ENCODE measurements at places on chromosomes 12 and 14.

DNA sequence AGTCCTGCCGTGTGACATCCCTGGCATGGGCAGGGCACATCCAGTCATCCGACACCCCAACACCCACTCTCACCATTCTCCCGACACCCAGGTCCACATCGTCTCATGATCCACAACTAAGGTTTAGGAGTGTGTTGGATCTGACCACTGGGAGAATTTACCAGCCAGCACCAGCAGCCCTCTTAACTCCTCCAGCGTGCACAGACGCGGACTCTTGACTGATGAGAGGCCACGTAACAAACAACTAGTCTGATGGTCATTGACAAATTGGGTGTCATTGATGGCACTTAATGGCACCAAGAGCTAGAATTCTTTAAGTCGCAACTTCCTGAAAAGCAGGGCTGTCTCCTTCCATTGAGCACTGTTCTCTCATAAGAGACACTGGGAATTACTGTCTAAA is 203.0 kb upstream of the SFSWAP start:
- DNase-seq, result no peak

DNA sequence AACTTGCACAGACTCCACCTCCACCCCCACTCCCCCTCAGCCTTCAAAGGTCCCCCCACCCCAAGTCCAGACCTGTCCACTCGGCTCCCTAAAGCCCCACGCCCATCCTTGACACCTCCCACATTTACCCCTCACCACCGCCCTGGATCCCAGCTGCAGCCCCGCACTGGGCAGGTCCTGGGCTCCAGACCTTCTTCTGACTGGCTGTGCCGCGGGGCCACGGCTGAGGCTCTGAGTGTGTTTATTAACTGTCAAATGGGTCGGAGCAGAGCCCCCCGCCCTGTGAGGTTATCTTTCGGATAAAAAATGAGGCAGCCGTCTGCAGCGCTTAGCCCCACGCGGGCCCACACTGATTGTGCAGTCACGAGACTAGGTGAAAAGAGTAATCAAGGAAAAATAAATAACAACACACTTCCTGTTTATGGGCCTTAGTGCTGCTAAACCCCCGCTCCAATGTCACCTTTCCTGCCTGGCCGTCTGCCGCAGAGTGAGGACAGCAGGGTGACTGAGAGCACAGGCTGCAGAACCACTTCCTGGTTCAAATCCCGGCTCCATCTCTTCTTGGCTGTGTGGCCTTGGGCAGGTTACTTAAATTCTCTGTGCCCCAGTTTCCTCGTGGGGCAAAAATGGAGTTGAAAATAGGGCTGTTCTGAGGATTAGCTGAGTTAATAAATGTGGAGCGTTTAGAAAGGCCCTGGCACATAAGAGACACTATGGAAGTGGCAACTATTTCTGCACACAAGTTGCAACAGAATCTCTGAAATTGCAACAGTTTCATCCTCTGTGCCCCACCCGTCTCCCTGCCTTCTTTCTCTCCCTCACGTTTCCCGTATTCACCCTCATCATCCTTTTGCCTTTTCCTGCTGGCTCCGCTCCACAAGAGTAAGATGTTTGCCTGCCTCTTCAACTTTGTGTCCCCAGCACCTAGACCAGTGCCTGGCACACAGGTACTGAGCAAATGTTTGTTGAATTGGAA is 9.4 kb downstream of the SETD1B start:
- no peak for DNase-seq

GRCh38 chr14:101813171-101813759 is 51.8 kb downstream of the PPP2R5C start:
- no peak for DNase-seq

DNA sequence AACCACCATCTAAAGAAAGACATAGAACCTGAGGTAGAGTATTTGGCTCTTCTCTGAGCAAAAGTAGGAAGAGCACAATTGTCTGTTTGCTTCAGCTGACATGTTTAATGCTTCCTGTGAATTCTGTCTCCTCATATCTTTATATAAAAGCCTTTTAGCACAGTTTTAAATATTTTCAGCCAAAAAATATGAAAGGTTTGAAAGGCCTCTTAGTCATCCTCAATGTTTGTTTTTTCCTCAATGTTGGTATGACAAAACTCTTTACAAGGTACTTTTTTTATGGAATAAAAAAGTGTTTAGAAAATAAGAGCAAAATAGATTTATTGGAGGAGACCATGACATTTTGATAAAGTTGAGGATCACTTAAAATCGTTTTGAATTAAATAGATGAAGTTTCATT is 360.9 kb downstream of the NAV3 start:
- no peak for DNase-seq

DNA sequence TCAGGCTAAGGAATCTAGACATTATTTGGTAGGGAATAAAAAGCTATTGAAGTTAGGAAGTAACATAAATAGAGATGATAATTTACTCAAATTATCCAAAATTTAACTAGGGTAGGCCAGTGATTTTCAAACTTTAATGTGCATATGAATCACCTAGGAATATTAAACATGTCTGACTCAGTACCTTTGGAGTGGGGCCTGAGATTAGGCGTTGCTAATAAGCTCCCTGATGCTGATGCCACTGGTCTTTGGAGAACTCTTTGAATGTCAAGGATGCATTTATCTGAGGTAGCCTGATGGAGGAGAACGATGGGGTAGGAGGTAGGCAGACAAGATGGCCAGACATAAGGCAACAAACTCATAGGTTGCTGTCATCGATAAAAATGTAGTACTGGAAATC is 33.2 kb downstream of the EFCAB11 start:
- no peak for DNase-seq

DNA sequence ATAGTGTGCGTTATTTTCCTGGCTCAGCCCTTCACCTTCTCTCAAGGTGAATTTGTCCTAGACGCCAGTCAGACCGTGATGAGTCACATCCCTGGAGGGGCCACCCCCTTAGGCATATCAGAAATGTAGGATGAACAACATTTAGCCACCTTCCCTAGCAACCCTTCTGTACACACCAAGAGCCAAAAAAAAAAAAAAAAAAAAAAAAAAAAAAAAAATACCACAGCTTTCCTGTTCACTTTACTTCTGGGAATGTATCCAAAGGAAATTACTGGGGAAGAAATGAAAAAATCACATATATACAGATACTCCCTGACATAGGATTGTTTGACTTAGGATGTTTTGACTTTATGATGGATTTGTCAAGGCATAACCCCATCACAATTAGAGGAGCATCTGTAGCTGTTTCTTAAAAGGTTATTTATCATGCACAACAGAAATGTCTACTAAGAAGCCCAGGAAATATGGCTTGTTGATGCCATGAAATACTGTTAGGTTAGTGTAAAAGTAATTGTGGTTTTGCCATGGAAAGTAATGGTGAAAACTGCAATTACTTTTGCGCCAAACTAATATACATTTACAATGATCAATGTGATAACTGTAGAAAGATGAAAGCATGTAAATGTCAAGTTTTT is 68.2 kb upstream of the BDKRB2 start:
- DNase-seq, result no peak

DNA sequence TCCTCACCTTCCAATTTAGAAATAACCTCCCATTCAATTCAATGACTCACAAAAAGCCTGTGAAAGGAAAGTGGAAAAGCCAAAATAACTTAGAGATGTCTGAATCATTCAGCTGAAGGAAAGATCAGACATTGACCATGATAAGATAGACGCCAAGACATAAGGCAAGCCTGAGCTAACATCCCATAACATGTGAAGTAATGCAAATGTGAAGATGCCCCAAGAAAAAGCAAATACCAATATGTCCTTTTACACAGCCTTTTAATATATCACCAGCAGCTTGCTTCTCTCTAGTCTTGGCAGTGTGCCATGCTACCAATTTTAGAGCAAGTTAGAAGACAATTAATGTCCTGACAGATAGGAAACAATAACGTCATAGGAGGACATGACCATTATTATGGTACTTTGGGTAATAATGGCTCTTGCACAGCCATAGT is 2.4 kb upstream of the NUMB start:
- no peak for DNase-seq

DNA sequence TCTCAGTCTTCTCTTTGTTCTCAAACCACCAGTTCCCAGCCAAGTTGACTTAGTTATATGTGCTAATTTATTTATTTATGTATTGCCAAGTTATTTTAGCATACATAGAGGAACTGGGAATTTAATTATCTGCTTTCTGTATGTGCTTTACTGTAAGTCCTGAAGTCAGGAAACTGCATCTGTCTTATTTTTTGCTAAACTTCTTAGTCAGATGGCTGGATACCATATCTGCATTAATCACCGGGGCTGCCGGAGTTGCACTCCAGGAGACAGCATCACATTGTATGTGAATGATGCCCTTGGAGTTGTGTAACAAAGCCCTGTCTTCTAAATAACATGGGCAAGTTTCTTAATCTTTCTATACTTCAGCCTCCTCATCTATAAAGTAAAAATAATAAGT is 96.2 kb downstream of the MON2 start:
- no peak for DNase-seq

DNA sequence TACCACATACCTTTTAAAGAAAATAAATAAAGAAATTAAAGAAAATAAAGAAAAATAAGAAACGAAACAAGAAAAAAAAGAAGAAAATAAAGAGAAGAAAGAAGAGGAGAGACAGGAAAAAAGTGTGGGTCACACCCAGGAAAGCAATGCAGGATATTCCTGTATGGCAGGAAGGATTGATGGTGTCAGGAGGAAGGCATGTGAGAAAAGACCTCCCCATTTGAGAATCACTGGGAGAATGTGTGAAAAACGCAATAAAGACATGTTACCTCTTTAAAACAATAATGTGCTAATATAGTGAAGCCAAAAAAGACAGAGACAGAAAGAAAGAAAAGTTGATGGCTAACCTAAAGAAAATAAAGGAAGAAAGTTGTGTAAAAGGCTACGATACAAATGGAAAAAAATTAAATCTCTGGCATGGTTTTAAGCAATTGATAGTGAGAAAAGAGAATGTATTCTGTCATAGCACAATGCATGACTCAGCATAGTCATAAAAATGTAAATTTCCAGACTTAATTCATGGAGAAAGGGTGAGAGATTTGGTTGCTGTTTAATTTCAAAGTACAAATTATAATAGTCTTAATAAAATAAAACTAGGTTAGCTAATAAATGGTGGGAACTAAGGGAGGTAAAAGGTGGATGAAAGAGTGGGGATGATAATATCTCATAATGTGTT is 24.3 kb upstream of the FOXG1 start:
- no peak for DNase-seq

GRCh38 chr14:59314953-59315599 is 126.6 kb downstream of the DAAM1 start:
- no peak for DNase-seq

GRCh38 chr12:48219631-48220030 is 16.5 kb upstream of the OR10AD1 start:
- DNase-seq, result no peak

DNA sequence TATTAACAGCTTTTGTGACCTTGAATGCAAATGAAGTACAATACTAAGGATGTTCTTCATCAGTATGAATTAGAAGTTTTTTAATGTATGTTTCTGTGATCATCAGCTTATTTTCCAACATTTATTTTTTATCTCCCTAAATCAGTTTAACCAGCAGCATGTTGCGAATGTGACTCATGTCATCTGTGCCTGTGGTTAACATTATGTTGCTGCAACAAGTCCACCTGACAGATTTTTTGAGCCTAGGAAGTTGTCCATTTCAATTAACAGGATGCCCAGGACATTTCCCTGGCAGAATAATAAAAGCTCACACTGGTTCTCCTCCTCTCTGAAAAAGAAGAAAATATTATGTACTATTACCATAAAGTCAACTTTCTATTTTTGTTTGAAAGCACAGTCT is 155.5 kb downstream of the SYT1 start:
- no peak for DNase-seq

DNA sequence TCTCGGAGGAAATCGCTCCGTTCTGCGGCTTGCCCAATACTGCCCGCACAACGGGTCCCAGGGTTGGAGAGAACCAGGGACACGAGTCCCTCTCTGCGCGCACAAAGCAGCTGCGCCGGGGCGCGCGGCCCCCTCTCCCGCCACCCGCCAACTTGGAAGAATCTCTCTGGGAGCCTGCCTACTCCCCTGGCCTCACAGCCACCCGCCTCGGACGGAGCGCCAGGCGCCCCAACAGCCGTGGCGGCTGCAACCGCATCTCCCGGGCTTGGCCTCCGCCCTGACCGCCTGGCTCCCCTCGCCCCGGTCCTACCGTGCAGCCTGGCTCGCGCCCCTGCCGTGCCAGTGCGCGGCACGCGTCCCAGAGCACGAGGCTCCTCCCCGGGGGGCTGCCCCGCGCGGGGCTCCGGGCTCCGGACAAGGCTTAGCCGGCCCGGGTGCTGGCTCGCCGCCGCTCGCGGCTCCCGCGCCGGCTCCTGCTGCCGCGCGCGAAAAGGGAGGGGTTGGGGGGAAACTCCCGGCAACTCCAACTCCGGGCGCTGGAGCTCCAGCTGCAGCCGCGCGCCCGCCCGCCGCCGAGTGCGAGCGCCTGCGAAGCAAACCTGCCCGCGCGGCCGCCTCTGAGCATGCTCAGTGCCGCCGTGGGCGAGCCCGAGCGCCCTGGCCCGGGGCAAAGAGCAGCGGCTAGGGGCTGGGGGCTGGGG is at the start of gene STXBP6:
TSS of gene STXBP6 (minus strand) at position 580 of the 701 bp plus-strand sequence. CDS start 75,329 bp downstream, outside the sequence.
- DNase-seq, result peak; percentile 43

DNA sequence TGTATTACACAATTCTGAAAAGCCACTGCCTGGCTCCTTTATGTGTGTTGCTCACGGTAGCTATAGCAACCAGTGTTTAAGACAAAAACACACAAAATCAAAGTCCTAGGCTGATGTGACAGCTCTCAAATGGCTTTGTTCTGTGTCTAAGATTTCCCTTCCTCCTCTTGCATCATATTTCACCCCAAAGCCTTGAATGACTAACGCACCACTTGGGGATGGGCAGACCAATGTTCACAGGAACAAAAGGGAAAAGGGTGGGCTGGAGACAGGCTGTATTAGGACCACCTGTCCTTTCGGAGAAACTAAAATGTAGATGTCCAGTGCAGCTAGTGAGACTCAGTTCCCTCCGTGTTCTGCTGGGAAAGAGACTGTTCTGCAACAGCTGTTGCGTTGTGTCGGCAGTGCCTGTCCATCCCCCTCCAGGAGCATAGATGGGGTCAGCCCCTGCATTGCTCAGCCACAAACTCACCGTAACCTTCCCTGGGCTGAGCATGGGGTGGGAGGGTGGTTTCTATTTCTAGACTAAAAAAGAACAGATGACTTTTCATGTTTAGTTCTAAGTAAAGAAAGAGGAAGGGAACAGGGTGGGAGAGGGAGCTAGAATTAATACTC is 26.8 kb upstream of the DAAM1 start:
- DNase-seq, result peak; percentile 20

- DNase-seq, result peak; percentile 73
These were observed at the start of gene TRIM9 for GRCh38 chr14:51094901-51095853. Gene TRIM9, minus strand, starts transcription at chr14:51095105. Its CDS starts 166 bp downstream, at chr14:51094939.

- peak; percentile 59 for DNase-seq
These were observed 682 bp upstream of the TRIP11 start for GRCh38 chr14:92040431-92041051.

GRCh38 chr14:22822016-22822570 is 6.9 kb upstream of the SLC7A7 start:
- no peak for DNase-seq

- DNase-seq, result no peak
These were observed 3.6 kb downstream of the TNS2 start for GRCh38 chr12:53053218-53054111.

DNA sequence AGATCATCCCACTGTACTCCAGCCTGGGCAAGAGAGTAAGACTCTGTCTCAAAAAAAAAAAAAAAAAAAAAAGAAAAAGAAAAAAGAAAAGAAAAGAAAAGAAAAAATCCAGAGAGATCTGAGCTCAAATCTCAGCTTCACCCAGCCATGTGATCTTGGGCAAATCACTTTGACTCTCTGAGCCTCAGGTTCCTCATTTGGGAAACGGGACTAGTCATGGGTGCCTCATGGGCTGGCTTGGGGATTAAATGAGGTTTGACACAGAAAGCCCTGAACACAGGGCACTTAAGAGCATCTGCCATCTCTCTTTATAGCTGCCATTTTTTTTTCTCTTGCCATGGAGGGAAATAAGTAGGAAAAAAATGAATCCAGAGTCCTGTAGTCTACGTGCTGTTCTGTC is 86.2 kb upstream of the MYL2 start:
- DNase-seq, result no peak
